ENCODE measurements at places on chromosomes 11 and 22.
A peak's percentile ranks its signal among the peaks of the same experiment; 100 is the strongest.

GRCh38 chr11:107702723-107703122 lies 9.1 kb downstream of the SLN start:
- no peak for DNase-seq

DNA sequence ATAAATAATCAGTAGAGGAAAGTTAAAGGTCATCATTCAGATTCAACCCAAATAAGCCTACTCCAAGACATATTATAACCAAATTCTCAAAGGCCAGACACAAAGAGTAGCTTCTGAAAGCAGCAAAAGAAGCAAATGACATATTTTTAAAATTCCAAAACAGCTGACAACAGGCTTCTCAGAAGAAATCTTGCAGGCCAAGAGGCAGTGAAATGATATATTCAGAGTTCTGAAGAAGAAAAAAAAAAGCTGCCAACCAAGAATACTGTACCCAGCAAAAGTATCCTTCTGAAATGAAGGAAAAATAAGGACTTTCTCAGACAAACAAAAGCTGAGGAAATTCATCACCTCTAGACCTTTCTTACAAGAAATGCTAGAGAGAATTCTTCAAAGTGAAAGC lies 787.1 kb upstream of the TENM4 start:
- DNase-seq, result no peak

DNA sequence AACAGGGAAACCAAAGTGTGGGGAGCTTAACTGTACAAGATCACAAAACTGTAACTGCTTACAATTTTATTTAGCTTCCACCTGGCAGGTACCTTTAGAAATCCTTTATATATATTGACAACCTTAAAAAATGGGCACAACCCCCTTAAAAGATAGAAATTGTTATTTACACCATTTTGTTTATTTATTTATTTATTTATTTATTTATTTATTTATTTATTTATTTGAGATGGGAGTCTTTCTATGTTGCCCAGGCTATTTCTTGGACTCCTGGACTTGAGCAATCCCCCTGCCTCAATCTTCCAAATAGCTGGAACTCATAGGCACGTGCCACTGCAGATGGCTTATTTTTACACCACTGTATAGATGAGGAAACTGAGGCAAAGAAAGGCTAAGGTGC lies 74.5 kb downstream of the INSC start:
- no peak for DNase-seq

DNA sequence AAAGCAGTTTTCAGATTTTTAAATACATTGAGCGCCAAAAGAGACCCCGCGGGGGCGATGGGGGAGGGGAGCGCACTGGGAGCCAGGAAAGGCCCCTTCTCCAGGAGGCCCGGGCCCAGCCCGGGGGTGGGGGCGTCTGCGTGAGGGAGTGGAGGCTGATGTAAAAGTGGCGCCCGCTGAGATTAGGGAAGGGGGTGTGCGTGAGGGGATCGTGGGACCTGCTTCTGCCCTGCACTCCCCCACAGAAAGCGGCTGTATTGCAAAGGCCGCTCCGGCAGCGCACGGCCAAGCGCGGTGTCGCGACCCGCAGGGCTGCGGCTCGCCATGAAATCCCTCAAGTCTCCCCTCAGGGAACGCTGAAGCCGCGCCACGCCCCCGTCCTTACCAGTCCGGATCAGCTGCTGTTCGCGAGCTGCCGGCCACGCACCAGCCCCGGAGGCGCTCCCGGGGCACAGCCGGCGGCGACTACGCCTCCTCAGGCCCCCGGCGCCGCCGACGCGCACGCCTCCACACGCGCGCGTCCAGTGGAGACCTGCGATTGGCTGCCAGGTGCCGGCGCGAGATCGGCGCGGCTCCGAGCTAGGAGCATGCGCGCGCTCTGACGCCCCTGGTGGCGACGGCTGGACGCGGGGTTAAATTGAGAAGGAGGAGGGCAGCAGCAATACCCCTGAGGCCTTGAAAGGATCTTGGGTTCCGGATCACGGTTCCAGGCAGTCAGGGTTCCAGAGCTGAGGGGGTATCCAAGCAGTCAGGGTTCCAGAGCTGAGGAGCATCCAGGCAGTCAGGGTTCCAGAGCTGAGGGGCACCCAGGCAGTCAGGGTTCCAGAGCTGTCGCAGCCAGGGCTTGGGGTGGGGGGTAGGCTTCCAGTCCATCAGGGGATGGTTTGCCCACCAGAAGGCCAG lies at the start of gene ZNF280B:
Gene ZNF280B (minus strand): TSS at position 469 of the 903 bp plus-strand sequence. CDS start 19,344 bp downstream, outside the sequence.
- DNase-seq, result peak; percentile 90

DNA sequence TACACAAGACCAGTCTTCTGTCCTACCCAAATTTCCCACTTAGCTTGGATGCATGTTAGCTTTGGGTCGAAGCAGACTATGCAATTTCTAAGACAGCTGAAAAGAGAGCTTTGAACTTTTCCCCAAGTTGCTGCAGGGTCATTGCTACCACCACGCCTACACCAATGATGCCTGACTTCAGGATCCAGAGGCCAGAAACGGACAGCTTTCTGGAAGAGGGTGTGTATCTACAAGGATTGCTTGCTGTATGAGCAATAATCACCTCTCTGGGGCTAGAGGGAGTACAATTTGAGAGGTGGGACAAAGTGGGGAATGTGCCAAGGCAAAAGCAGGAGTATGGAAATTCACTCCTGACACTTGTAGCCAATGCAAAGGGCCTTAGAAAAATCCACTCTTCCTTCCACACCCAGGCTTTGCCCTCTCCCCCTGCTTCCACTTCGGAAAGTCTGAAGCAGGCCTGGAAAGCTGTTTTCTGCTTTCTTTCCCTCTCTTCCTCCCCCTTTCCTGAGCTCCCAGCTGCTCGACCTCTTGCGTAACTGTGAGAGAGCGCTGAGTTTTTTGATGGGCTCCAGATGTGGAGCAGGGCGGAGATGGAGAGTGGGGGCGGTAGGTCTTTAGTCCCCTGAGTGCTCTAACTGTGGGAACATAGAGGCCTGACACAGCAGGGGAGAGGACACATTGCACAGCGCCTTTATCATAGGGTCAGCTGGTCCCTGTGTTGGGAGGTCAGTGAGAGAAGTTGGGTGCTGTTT lies 2.1 kb upstream of the PHLDB1 start:
- no peak for DNase-seq

DNA sequence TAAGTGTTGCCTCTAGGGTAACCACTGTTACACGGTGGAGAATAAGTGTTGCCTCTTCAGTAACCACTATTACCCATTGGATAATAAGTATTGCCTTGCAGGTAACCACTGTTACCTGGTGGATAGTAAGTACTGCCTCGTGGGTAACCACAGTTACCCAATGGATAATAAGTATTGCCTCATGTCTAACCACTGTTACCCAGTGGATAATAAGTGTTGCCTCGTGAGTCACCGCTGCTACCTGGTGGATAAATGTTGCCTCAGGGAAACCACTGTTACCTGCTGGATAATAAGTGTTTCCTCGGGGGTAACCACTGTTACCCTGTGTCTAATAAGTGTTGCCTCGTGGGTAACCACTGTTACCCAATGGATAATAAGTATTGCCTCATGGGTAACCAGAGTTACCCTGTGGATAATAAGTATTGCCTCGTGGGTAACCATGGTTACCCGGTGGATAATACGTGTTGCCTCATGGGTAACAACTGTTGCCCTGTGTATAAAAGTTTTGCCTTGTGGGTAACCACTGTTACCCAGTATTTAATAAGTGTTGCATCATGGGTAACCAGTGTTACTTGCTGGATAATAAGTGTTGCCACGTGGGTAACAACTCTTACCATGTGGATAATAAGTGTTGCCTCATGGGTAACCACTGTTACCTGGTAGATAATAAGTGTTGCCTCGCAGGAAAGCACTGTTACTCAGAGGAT lies 12.3 kb upstream of the NXPE4 start:
- no peak for DNase-seq

GRCh38 chr11:26830757-26831156 lies 108.9 kb upstream of the SLC5A12 start:
- no peak for DNase-seq

DNA sequence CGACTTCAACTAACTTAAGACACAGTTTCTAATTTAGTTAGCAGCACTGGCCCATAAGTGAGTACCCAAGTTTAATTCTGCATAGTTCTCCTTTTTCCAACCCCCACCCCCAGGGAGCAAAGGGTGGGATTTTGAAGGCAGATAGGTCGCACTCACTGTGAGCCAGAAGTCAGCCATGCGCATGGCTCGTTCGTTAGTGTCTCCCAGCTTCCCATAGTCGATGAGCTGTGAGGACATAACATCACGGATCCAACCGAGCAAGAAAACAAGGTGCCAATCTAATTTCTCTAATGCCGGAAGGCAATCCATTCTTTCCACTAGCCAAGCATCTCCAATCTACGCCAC lies 577 bp downstream of the MRPL17 start:
- DNase-seq, result peak; percentile 43

DNA sequence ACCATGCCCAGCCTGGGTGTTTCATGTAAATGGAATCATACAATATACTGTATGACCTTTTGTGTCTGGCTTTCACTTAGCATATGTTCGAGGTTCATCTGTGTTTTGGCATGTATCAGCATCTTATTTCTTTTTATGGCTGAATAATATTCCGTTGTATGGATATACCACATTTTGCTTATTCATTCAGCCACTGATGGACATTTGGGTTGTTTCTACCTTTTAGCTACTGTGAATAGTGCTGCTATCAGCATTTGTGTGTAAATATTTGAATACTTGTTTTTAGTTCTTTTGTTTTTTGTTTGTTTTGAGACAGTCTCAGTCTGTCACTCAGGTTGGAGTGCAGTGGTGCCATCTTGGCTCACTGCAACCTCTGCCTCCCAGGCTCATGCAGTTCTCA lies 35.7 kb downstream of the KDM2A start:
- DNase-seq, result no peak

GRCh38 chr11:130164221-130164570 lies 4.6 kb downstream of the ST14 start:
- no peak for DNase-seq

GRCh38 chr11:65032216-65032615 lies 5.0 kb downstream of the SNX15 start:
- no peak for DNase-seq

DNA sequence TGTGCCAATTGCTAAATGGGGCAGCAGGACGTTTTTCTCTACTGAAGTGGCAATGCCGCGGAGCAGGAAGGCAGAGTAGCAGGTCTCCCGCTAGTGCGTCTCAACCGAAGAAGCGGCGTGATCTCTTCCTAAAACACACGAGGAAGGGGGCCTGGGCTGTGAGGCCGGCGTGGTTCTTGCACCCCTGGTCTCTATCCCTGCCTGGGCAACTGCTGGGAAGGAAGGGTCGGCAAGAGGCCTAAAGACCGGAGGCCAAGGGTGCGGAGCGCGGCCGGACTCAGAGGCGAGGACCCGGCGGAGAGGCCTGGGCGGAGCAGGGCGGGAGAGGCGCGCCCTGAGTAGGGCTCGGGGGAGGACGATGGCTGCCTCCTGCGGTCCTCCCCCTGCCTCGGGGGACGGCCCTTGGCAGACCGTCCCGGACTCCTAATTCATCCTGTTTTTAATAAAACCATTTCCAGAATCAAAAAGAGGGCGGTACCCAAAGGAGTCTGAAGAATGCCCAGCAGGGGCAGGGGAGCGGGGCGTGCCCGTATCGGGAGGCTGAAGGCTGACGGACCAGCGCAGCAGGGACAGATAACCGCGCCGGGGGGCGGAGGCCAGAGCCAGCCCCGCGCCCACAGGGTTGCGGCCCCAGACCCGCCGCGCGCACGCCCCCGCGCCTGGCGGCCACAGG lies 572 bp upstream of the APLP2 start:
- peak; percentile 59 for DNase-seq

DNA sequence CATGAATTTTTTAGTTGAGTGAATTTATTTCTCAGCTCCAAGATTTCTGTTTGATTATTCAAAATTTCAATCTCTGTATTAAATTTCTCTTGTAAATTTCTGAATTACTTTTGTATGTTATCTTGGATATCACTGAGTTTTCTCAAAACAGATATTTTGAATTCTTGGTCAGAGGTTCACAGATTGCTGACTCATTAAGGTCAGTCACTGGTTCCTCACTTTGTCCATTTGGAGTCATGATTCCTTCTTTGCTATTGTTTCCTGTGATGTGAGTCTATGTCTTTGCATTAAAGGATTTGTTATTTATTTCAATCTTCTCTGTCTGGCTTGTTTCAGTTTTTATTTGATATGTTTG lies 10.2 kb upstream of the IL17RA start:
- no peak for DNase-seq

DNA sequence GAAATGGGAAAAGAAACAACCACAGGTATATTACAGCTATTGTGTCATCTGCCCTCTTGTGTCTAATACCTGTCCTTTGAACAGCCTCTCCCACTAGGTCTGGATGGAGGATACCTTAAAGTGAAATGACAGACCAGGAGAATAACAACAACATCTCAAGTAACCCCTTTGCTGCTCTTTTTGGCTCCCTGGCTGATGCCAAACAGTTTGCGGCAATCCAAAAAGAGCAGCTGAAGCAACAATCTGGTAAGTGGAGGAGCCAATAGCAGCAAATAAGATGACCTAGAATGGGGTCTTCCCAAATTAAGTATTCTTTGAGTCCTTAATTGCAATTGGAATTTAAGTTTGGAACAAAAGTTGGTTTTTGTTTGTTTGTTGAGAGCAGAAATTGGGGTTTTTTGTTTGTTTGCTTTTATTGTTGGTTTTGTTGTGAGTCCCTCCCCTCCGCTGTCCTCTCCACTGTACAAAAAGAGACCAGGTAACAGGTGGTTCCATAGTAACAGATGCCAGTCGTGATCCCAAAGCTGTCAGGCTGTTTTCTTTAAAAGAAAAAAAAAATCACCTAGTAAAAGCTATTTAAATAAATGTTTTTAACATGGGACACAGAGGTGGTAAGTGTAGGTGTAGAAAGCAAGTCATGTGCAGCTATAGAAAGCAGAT lies 5.7 kb downstream of the UBE4A start:
- no peak for DNase-seq

Data from NCI-H82 (cell line).